ENCODE measurements at places on chromosomes 11 and 22.

GRCh38 chr11:117230286-117230961 is 1.4 kb downstream of the PCSK7 start:
- no peak for DNase-seq

DNA sequence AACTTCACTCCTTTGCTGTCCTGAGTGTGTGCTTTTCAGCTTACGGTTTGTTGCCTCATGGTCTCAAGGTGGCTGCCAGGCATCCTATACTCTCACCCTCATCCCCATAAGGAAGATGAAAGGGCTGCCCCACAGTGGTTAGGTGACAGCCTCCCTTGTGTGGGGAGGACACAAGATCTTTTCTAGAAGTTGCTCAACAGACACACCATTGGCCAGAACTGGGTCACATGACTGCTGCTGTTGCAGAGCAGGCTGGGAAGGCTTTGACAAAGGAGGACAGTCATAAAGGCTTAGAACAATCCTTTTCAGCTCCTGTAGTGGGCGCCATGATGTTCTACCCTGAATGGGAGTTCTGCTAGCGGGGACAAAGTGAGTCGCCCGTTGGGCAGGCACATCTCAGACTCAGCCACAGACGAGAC is 69.7 kb upstream of the RASD2 start:
- no peak for DNase-seq

GRCh38 chr11:78851878-78852586 is 277.4 kb upstream of the NARS2 start:
- DNase-seq: no peak

- no peak for DNase-seq
Observed at GRCh38 chr22:43088627-43088983, 586 bp downstream of the TTLL1 start.

GRCh38 chr11:129368889-129369672 is 6.6 kb upstream of the BARX2 start:
- no peak for DNase-seq

- DNase-seq: no peak
Observed at GRCh38 chr11:35340071-35340470, 79.3 kb downstream of the SLC1A2 start.

DNA sequence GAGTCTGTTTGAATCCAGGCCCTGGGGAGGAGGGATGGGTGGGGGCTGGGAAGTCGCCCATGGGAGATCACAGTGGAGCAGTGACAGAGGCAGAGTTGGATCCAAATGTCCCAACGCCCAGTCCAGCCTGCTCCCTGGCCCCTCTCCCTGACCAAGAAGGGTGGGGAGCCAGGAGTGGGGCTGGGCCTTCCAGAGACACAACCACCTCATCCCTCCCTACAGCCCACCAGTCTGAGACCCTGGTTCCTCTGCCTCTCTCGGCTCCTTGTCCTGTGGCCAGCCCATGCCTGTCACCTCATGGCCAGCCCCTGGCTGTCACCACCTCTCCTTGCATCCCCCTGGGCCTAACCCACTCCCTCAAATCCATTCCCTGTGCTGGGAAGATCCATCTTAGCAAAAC is 71.2 kb upstream of the PRR5 start:
- DNase-seq: no peak

- no peak for DNase-seq
Observed at GRCh38 chr11:5284637-5285036, 14.9 kb upstream of the HBE1 start.

DNA sequence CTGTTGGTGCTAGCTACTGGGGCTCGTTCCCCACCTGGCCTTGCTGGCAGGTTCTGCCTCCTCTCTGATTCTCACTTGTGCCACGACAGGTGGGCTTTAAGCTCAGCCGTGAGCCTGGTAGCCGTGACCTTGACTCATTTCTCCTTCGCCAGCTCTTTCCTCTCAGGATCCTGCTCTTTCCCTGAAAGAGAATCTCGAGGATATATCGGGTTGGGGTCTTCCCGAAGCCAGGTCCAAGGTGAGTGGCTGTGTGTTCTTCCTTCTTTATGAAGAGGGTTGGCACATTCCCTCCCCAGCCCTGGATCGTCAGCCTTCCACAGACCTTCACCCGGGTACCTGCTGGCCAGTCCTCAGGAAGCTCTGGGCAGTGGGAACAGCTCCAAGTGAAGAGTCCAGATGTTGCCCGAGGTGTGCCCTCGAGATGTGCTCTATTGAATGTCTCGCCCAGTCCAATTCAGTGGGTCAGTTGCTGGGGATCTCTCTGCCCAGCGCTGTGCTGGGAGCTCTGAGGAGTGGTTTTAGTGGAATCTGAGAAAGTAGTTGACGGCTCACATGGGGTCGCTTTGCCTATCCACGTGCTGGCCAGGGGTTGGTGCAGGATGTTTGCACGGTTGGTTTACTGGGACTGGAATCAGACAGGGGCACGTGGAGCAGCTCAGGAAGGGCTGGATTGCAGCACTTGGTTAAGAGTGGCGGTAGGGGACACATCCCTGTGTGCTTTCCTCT is 1.4 kb downstream of the ZNF74 start:
- DNase-seq: no peak

- DNase-seq: peak; percentile 87
Observed at GRCh38 chr11:96001037-96001436, 77.1 kb upstream of the MTMR2 start.

DNA sequence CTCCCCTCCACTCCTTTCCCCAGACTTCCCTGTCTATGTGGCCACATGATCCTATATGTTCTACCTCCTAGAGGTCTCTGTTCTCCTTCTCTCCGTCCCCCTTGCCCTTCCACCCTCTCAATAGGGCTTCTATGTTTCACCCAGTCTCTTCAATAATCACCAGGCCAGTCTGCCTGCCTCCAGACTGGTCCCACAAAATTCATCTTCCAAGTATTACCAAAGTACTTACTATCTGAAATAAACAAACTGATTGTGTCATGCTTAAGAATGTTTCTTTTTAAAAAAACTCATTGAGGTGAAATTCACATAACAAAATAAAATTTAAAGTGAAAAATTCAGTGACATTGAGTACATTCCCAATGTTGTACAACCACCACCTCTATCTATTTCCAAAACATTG is 44.2 kb downstream of the MTNR1B start:
- no peak for DNase-seq

- DNase-seq: no peak
Observed at GRCh38 chr11:12797996-12798395, 123.8 kb downstream of the TEAD1 start.

DNA sequence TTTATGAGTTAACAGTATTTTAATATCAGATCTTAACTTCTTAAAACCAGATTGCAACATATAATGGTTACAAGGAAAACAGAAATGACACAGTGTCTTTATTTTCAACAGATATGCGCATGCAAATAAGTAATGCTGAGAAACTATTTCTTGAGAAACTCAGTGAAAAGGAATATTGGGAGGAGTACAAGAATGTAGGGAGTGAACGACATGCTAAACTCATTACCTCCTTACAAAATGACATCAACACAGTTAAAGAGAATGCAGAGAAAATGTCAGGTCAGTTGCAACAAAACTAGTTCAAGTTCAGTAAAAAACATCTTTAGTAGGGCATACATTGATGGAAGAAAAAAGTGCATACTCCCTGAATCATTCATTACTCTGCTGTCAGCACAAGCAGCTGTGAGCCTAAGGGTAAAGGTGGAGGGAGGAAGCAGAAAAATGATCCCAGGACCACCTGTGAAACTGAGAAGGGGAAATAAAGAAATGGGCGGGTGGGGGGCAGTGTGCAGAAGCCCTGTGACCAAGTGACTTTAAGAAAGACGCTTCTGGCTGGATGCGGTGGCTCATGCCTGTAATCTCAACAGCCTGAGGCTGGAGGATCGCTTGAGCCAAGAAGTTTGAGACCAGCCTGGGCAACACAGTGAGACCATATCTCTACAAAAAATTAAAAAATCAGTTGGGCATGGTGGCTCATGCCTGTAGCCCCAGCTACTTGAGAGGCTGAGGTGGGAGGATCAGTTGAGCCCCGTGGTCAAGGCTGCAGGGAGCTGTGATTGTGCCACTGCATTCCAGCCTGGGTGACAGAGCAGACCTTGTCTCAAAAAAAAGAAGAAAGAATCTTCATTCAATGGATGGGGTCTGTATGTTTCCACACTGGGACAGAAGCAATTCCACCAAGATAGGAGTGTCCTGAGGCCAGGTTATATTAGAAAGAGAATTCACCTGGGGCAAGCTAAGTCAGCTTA is 31.2 kb downstream of the CCDC83 start:
- no peak for DNase-seq

GRCh38 chr22:46052801-46053562 is 76.0 kb upstream of the WNT7B start:
- peak; percentile 33 for DNase-seq

DNA sequence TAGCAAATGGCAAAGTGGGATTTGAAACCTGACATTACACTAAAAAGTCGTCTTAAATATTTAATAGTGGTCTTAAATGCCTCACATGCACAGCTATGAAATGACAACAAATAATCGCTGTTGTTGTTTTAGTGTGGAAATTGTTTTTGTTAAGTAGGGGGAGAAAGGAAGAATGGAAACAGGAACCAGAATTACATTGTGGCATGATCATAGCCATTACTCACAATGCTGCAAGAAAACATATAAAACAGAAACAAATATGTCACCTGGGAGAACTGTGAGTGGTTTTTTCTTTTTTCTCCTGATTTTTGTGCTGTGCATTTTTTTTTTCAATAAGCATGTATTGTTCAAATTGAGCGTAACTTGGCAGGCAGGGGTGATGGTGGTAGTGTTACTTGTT is 22.9 kb downstream of the FAM76B start:
- no peak for DNase-seq

GRCh38 chr22:19892257-19892879 is 37.7 kb upstream of the GNB1L start:
- no peak for DNase-seq

GRCh38 chr11:107268977-107269376 is 188.6 kb downstream of the CWF19L2 start:
- DNase-seq: no peak

DNA sequence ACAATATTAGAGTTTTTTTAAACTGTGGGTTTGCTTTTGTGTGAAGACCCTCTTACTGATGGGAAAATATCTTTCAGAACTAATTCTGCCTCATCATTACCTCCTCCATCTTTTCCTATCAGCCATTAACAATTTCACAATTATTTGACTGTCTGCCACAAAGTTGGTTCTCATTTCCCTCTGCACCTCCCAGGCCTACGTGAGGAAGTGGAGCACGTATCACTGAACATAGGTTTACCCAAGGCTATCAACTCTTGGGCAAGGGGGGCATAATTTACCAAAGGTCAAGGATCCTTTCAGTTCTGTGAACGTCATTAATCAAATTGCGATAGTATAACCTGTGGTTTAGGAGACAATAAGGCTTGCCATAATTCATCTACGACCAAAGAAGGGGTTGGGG is 60.0 kb downstream of the LIF start:
- no peak for DNase-seq

DNA sequence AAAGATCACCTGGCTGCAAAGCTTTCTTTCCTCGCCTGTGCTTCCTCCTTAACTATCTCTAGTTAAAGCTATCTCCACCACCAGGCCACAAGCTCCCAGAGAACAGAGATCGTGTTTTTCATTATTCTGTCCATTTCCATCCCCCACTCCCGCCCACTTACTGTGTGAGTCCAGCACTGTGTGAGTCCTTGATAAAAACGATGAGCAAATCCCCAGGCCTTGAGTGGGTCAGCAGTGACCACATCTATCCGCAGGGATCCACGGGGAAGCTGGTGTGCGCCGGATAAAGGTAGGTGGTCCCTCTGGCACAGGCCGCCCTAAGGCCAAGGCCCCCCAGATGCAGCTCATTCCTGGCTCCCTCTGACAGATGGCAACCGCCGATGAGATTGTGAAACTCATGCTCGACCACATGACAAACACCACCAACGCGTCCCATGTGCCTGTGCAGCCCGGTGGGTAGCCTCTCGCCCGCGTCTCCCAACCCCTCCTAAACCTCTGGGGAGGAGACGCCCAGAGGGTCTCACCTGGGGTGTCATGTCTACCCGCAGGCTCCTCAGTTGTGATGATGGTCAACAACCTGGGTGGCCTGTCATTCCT is 9.3 kb downstream of the TKFC start:
- DNase-seq: no peak

GRCh38 chr11:34909415-34909814 is 6.8 kb downstream of the APIP start:
- DNase-seq: no peak

GRCh38 chr11:19345519-19345847 is 104.7 kb upstream of the E2F8 start:
- no peak for DNase-seq

- DNase-seq: no peak
Observed at GRCh38 chr11:64237484-64237951, 3.1 kb downstream of the VEGFB start.
